ENCODE measurements at places on chromosomes 12 and 14. TPM values are rescaled to one million over a fixed set of nuclear protein-coding genes. Genes with fewer than 3 reads are reported as not detected.

GRCh38 chr12:53219292-53219955 is 12.4 kb upstream of the ITGB7 start:
- peaks cover 11% of the 10 kb centered on the region for H3K36me3 ChIP-seq
- H3K4me1 ChIP-seq, result peaks cover 55% of the 10 kb centered on the region

TOMM20L gene
- total RNA-seq, result not detected

IFI27L2 gene
- 37.0 TPM for total RNA-seq

DNA sequence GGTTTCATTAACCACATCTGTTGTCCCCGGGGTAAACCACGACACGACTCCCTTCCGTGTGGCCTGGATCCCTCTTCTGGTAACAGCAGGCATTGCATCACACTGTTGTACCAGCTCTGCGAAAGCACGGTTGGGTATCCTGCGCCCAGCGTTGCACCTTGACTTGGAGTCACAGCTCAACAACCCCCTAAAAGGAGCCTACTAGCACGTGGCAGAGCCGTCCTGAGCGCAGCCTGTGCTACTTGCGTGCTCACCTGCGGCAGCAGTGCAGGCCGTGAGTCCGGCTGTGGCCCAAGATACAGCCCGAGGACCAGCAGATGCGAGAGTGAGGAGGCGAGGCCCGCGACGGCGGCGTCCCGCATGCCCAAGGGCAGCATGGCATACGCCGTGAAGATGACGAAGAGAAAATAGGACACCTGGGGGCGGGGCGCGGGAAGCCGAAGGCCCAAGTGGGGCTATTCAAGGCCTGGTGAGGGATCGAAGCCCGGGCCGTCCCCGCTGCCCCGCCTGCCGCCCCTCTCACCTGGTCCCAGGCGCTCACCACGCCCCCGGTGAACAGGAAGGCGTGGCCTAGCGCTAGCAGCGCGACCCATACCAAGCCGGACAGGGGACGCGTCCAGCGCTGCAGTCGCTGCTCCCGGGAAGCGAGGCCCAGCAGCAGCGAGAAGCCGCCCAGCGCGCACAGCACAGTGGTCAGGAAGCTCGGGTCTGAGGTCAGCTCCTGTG is 2.4 kb downstream of the ADCY4 start:
- H3K27me3 ChIP-seq, result peaks cover 14% of the 10 kb centered on the region
- DNase-seq, result peak; percentile 63
- peak overlapping the region; percentile 83 for H3K4me3 ChIP-seq
- H3K4me1 ChIP-seq, result peaks cover 39% of the 10 kb centered on the region
- peaks cover 14% of the 10 kb centered on the region for H3K36me3 ChIP-seq
- peak overlapping the region; percentile 42 for H3K27ac ChIP-seq

PAPOLA gene
- total RNA-seq, result 255 TPM

GRCh38 chr12:72277415-72277814 is 5.2 kb downstream of the TRHDE start:
- peaks cover 25% of the 10 kb centered on the region for H3K27me3 ChIP-seq
- H3K4me3 ChIP-seq, result no peak overlapping the region
- no peaks in the 10 kb centered on the region for H3K36me3 ChIP-seq
- peaks cover 2% of the 10 kb centered on the region for H3K4me1 ChIP-seq

LRRK2 gene
- 59.9 TPM for total RNA-seq

XRCC3 gene
- total RNA-seq, result 26.0 TPM

IFNG-AS1 gene
- total RNA-seq, result 3.2 TPM

DNA sequence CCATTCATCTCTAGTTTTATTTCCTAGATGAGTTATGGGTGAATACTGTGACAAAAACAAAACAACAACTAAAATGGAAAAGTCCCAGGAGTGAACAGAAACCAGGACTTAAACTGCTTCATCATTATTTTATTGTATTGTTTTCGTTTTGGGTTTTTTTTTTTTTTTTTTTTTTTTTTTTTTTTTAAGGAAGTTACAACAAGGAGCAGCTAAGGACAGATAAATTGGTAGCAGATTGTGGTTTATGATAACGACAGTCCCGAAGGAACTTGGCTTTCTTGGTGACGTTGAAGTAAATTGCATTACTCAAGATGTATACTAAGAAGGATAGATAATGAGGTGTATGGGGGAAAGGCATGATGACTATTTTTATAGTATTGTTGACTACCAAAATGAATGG is 866.3 kb downstream of the NRXN3 start:
- H3K36me3 ChIP-seq, result no peaks in the 10 kb centered on the region
- H3K27ac ChIP-seq, result no peak overlapping the region
- H3K27me3 ChIP-seq, result no peaks in the 10 kb centered on the region
- H3K4me3 ChIP-seq, result no peak overlapping the region
- no peaks in the 10 kb centered on the region for H3K4me1 ChIP-seq
- DNase-seq, result no peak

DNA sequence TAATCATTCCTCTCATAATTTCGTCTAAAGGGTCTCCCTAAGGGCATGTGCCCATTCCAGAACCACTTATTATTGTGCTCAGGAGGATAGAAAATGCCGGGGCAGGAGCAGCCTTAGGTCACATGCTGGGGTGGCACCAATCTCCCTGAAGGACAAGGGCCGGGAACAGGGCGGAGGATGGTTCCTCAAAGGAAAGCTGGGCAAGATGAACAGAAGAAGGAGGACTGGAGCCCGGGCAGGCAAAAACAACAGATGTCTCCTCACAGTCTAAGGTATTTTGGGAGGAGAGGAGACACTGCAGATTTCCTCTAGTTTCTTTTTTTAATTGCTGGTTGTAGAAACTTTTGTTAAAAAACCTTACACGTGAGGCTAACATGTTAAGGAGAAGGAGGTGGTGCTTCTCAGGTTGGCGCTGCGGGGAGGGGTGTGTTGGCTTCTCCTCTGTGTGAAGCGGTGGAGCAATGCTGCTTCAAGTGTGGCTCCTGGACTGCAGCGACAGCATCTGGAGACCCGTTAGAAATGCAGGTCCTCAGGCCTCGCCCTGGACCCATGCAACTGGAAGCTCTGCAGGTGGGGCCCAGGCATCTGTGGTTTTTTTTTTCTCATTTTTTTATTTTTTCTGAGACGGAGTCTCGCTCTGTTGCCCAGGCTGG is 164.8 kb downstream of the AACS start:
- H3K4me1 ChIP-seq, result no peaks in the 10 kb centered on the region
- no peak overlapping the region for H3K27ac ChIP-seq
- peaks cover 11% of the 10 kb centered on the region for H3K27me3 ChIP-seq
- no peaks in the 10 kb centered on the region for H3K36me3 ChIP-seq
- DNase-seq, result no peak

GRCh38 chr12:1688086-1688710 is 2.7 kb upstream of the ADIPOR2 start:
- no peak overlapping the region for H3K27ac ChIP-seq
- H3K27me3 ChIP-seq, result peaks cover 5% of the 10 kb centered on the region
- peaks cover 4% of the 10 kb centered on the region for H3K36me3 ChIP-seq
- no peak for DNase-seq

GRCh38 chr14:52078721-52079120 is 9.9 kb upstream of the NID2 start:
- H3K4me1 ChIP-seq, result no peaks in the 10 kb centered on the region
- H3K27ac ChIP-seq, result no peak overlapping the region
- H3K36me3 ChIP-seq, result no peaks in the 10 kb centered on the region
- H3K4me3 ChIP-seq, result no peak overlapping the region
- DNase-seq, result no peak

DNA sequence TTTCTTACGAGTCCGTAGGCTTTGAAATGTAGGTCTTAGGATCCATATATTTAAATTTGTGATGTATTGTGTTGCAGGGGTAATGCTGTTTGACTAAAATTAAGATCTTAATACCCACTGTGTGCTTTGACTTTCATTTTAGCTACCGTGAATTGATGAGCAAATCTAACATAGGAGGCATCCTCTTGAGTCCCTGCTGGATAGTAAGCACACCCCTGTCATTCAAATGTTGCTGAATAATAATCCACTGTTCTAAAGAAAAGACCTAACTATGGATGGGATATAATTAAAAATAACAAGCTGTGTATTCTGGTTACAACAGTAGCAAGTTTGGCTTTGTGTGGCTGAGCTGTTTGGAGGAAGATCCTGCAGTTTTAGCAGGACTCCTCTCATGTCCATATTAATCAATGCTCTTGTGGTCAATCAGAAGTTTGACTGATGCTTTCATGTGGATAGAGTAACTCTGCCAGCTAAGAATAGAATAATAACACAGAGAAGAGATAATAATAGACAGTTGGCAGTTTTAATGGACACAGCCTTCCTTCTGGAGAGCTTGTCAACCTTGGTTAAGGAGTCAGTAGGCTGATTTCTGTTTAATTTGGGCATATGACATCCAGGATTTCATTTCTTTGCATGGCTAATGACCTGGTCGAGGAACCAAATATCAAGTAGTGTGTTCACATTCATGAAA is 148.1 kb upstream of the MIS18BP1 start:
- no peak overlapping the region for H3K27ac ChIP-seq
- H3K27me3 ChIP-seq, result no peaks in the 10 kb centered on the region
- no peaks in the 10 kb centered on the region for H3K36me3 ChIP-seq
- H3K4me3 ChIP-seq, result no peak overlapping the region
- no peak for DNase-seq

AQP5 gene
- not detected for total RNA-seq

OAS2 gene
- 51.9 TPM for total RNA-seq

KRT8 gene
- total RNA-seq, result 0.33 TPM

DNA sequence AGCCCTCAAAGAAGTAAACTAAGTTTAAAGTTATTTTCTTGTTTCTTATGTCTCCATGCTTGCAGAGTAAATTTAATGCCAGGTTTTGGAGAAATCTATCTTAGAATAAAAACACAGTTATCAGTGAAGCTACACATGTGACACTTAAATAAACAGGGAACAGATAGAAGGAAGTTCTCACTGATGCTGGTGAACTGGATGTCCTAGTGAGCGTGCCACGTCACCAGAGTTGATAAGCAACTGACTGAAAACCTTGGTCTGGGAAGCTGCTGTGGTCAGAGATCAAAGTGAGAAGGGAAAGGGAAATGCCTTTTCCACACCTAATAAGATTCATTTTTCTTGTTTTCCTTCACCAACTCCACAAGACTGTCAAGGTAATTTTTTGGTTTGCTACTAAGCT is 74.8 kb upstream of the PCED1B start:
- H3K27ac ChIP-seq, result no peak overlapping the region
- peaks cover 12% of the 10 kb centered on the region for H3K27me3 ChIP-seq
- DNase-seq, result no peak
- H3K36me3 ChIP-seq, result no peaks in the 10 kb centered on the region
- no peaks in the 10 kb centered on the region for H3K4me1 ChIP-seq

DNA sequence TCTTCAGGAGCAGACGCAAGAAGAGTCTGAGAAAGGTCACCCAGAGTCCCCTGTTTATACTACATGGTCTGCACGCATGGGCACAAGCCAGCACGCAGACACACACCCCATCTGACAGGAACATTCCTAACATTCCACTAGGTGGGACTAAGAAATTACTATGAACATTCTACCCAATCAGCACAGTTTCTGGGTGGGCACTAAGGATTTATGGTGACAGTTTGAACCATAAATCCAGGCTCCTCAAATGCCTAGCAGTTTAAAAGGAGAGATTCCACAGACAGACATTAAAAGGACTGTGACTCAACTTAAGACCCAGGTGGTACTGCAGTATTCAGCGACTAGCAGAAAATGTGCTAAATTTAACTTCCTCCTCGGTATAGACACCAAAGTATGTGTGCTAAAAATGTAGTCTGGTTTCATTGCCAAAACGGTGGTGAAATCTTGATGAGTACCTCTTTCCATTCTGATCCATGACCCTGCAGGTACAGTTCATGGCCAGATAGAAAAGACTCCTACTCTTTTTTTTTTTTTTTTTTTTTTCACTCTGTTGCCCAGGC is 16.2 kb downstream of the ABHD4 start:
- H3K36me3 ChIP-seq, result peaks cover 32% of the 10 kb centered on the region
- H3K4me1 ChIP-seq, result no peaks in the 10 kb centered on the region
- no peak for DNase-seq
- no peak overlapping the region for H3K4me3 ChIP-seq
- H3K27ac ChIP-seq, result no peak overlapping the region
- H3K27me3 ChIP-seq, result no peaks in the 10 kb centered on the region

- H3K36me3 ChIP-seq, result no peaks in the 10 kb centered on the region
- H3K4me1 ChIP-seq, result peaks cover 3% of the 10 kb centered on the region
- H3K4me3 ChIP-seq, result no peak overlapping the region
- H3K27ac ChIP-seq, result no peak overlapping the region
Observed at GRCh38 chr12:66852765-66853164, 173.9 kb upstream of the GRIP1 start.

DNA sequence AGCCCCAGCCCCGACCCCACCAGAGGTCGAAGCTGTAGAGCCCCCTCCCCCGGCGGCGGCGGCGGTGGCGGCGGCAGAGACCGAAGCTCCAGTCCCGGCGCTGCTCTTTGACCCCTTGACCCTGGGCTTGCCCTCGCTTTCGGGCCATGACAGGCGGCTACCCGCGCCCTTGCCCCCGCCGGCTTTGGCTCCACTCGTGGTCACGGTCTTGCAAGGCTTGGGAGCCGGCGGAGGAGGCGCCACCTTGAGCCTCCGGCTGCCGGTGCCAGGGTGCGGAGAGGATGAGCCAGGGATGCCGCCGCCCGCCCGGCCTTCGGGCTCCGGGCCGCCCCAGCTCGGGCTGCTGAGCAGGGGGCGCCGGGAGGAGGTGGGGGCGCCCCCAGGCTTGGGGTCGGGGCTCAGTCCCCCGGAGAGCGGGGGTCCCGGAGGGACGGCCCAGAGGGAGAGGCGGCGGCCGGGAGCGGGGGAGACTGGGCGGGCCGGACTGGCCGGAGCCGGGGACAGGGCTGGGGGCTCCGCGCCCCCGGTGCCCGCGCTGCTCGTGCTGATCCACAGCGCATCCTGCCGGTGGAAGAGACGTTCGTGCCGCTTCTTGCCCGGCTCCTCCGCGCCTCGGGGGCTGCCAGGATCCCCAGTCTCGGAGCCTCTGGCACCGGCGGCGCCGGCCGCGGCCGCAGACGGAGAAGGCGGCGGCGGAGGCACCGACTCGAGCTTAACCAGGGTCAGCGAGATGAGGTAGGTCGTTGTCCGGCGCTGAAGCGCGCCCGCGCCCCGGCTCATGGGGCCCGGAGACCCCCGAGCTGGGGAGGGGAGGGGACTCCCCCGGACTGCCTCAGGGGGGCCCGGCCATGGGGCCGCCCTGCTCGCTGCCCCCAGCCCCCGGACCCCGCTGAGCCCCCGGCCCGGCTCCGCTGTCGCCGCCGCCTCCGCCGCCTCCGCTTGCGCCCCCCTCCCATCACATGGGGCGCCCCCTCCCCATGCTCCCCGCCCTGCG is 778 bp downstream of the AGAP2 start:
- peaks cover 36% of the 10 kb centered on the region for H3K36me3 ChIP-seq
- no peak overlapping the region for H3K27ac ChIP-seq
- no peak for DNase-seq
- H3K4me3 ChIP-seq, result no peak overlapping the region
- no peaks in the 10 kb centered on the region for H3K27me3 ChIP-seq

Data from activated B cell treated with CpG ODN at 0.5 μM for 24 hours (primary cell).